LoVo (cell line): ENCODE measurements at places on chromosomes 4 and X.

- DNase-seq: no peak
Measured at GRCh38 chrX:44931441-44931973, 58.5 kb downstream of the KDM6A start.

DNA sequence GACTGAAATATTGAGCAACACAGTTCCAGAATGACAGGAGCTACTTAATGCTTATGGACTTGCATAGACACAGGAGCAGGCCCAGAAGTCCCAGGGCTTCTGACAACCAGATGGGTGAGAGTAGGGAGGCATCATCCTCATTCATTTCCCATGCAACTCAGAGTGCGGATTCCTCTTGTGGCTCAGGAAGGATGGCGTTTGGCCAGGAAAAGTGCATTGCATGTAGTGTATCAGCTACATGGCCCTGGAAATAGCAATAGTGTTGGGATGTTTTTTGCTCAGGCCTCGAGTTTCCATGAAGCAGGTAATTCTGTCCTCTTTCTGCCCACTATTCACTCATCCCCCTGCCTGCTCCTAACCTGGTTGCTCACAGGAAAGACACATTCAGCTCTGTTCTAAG is 136.6 kb downstream of the PDGFRA start:
- no peak for DNase-seq

GRCh38 chr4:87038837-87039615 is 104.2 kb downstream of the AFF1 start:
- DNase-seq: no peak

- DNase-seq: no peak
Measured at GRCh38 chr4:153733751-153734448, 25.9 kb downstream of the RNF175 start.

DNA sequence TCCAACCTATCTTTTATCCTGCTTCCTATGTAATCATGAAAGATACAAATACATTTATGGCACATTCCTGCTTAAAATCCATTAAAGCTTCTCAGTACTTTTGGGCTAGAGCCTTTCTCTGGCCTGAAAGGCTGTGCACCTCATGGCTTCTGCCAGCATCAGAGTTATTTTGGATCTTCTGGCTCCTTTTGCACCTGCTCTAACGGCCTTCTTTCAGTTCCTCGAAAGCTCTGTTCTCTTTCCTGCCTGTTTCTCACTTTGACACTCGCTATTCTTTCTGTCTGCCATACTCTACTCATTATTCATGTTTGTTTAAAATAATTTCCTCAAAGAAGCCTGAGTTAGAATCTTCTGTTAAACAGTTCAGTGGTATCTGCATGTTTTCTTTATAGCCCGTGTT is 86.0 kb downstream of the LRP2BP start:
- DNase-seq: no peak

GRCh38 chrX:17413228-17413627 is 38.2 kb downstream of the NHS start:
- DNase-seq: peak; percentile 34

GRCh38 chrX:66012094-66012534 is 27.8 kb downstream of the VSIG4 start:
- no peak for DNase-seq

DNA sequence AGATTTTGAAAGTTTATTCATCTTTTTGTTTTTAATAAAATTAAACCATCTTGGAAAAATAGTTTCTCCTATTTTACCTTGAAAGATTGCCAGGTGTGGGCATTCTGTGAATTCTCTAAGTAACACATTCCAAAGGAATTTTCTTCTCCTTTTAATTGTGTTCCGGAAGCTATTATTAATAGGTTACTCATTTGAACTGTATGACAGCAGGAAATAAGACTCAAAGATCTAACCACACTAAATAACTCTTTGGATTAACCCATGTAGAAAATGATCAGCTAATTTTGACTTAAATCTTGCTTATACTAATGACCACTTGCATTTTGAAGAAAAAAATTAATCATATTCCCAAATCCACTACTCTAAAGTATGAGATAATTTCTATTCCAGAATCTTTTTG is 17.6 kb upstream of the CCNI start:
- no peak for DNase-seq

- DNase-seq: no peak
Measured at GRCh38 chrX:132119283-132119682, 8.5 kb downstream of the FRMD7 start.

DNA sequence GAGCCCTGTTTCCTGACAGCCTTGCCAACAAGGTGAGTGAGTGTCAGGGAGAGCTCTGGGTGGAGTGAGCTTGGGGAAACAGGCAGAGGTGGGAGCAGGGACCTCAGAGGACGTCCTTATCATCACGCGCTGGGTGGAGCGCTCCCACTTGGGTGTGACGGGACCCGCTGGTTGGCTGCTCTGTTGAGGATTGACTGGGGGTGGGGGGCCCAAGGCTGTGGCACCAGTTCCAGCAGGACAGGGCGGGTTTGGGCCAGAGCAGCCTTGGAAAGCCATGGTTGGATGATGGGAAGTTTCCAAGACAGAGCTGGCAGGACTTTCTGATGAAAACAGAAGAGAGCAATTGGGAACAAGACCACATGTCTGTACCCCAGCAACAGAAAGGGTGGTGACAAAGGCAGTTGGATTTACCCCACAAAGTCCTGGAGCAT is 3.0 kb upstream of the PCGF3 start:
- DNase-seq: no peak

DNA sequence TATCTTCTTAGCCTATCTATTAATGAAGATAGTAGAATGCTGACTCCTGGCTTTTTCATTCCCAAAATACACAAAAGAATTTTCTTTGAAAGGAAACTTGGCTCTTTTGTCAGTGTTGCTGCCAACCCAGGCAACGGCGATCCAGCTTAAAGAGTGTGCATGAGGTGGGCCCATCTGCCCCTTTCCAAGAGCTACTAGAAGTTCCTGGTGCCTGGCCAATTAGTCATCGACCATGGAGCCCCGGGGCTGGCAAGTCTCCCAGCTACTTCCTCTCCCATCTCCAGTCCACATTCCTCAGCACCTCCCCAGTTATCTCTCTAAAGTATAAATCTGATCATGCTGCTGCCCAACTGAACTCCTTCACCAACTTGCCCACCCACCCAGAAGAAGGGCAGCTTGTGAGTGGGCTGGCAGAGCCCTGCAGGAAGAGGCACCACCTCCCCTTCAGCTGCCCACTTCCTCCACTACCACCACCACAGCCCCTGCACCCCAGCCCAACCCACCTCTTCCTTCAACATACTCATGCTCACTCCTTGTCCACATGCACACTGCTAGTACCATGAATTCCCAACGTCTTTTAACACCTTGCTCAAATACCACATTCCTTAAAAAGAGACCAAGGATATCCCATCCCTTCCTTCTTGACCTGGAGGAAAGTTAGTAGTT is 158.2 kb upstream of the MAP3K15 start:
- DNase-seq: peak; percentile 85

GRCh38 chrX:11451151-11451550 is 157.9 kb downstream of the AMELX start:
- no peak for DNase-seq

- no peak for DNase-seq
Measured at GRCh38 chr4:26235500-26235899, 85.3 kb upstream of the RBPJ start.

GRCh38 chr4:21749924-21750323 is 198.6 kb downstream of the KCNIP4 start:
- no peak for DNase-seq

DNA sequence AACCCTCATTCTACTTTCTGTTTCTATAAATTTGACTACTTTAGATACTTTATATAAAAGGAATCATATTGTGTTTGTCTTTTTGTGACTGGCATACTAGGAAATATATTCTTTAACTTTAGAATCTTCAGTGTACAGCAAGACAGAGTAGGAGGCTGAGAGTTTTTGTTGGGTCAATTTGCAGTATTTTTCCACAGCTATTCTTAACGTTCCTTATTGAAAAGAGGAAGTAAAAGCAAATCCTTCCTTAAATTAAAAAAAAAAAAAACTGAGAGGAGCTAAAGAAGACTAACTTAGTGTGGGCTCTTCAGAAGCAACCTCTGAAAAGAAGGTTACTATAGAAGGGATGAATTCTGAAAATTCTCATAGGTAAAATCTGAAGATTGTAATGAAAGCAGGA is 1194.6 kb downstream of the ADGRL3 start:
- no peak for DNase-seq

GRCh38 chrX:63275127-63275526 is 76.0 kb downstream of the SPIN4 start:
- peak; percentile 1 for DNase-seq

GRCh38 chr4:109113521-109113920 is 188.9 kb downstream of the COL25A1 start:
- DNase-seq: no peak

DNA sequence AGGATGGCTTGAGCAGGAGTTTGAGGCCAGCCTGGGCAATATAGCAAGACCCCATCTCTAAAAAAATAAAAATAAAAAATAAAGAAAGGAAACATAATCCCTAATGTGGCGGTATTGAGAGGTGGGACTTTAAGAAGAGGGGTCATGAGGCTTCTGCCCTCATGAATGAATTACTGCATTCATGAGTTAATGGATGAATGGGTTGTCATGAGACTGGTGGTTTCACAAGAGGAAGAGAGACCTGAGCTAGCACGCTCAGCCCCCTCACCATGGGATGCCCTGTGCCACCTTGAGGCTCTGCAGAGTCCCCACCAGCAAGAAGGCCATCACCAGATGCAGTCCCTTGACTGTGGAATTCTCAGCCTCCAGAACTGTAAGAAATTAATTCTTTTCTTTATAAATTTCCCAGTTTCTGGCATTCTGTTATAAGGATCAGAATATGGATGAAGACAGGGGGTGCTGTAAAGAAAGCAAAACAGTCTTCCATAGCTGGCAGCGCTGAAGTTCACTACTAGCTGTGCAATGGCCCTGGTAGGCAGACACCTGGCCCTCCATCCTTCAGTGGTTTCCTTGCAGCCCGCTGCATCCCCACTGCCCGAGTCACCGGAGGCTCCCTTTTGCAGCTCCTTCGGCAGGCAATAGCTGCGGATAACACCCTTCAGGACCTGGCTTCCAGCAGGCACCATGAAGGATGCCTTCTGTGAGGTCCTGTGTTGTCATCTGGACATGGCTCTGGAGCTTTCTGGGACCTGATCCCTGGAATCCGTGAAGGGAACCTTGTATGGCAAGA is 44.8 kb upstream of the NSG1 start:
- DNase-seq: no peak

GRCh38 chr4:123628288-123628687 is 231.7 kb downstream of the SPRY1 start:
- no peak for DNase-seq

DNA sequence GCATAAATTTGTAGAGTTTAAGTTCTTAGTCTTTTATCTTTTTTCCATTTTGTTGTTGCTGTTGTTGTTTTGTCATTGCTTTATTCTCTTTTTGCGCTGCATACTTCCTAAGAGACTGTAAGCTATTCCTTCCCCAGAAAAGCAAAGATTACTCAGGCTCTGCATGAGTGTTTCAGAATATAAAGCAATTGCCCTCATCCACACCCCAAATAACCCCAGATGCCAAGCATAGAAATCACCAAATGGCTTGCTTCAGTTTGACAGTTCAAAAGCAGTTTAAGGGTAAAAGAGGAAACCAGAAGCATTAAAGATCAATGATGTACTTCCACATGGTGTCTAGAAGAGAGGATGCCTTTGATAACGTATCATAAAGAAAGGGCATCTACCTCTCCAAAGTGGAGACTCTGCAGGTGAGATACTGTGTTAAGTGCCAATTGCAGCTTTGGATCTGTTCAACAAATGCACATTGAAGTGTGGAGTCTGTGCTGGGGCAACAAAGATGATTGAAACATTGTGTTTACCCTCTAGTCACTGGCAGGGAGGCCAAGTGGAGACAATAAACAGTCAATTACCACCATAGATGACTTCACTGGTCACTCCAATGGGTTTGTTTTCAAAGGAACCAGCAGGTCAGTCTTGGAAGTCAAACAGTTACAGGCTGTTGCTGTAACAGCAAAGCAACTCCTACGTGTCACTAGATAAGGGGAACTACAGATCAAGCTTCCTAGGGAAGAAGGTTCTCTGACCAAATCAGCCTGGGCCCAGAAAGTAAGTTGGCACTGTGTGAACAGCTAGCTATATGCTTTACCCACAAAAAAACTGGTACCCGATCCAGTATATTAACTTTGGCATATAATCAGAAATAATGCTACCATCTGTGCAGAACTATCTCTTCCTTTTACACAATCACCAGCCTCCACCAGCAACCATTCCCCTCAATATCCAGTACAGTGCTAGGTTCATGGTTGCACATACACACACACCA is 40.6 kb upstream of the IL21 start:
- DNase-seq: no peak

- DNase-seq: no peak
Measured at GRCh38 chr4:120842031-120842430, 80.5 kb downstream of the PRDM5 start.

GRCh38 chrX:38654302-38654701 is 93.0 kb downstream of the TSPAN7 start:
- DNase-seq: peak; percentile 1

DNA sequence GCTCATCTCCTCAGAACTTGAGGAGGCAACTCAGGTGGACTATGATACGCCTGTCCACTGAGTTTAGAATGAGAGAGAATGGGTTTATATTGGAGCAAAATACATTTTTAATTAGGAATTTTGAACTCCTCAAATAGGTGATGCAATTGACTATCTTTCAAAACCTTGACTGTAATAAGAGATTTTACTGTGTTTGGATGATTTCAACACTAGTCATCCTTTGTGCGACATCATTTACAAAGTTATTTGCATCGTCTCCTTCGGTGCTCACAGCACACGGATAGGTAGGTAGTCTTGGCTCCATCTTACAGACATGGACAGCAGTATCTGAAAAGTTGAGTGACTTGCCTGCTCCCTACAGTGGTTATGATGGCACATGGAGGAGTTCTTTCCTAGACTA is 67.0 kb downstream of the AASDH start:
- no peak for DNase-seq

DNA sequence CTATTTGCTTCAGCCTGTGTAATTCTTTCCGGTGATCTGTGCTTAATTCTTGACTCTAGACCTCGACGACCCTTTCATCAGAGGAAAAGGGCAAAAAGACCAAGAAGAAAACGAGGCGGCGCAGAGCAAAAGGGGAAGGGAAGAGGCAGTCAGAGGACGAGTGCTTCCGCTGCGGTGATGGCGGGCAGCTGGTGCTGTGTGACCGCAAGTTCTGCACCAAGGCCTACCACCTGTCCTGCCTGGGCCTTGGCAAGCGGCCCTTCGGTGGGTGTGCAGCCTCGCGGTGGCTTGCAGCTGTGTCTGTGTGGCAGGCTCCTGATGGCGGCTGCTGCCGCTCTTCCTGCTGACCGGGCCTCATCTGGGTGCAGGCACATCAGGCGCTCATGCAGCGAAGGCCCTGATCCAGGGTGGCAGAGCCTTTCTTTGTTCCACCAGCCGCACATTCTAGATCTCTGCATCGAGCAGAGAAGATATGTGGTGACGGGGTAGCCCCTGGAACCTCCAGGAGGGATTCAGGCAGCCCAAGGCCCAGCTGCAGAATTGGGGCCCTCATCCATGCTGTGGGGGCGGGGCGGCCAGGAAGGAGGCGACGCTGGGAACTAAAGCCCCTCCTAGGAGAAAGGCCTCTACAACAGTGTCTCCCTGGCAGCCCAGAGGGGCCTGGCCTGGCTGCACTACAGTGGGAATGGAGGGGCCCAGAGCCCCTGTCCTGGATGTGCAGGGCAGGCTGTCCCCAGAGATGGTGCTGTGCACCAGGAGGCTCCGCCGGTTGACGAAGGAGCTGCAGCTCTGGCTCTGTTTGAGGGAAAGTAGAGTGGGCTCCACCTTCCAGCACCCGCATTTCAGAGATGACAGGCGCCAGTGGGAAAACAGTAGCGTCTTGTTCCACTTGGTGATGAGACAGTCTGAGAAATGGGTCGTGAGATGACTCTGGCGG is 32.1 kb downstream of the NELFA start:
- no peak for DNase-seq

- peak; percentile 43 for DNase-seq
Measured at GRCh38 chrX:135389717-135390116, 32.0 kb upstream of the SMIM10L2A start.

- no peak for DNase-seq
Measured at GRCh38 chrX:53031380-53031779, 17.2 kb upstream of the GPR173 start.
